ENCODE measurements at places on chromosomes 12 and 14. TPM values are rescaled to one million over a fixed set of nuclear protein-coding genes. Genes with fewer than 3 reads are reported as not detected.

DNA sequence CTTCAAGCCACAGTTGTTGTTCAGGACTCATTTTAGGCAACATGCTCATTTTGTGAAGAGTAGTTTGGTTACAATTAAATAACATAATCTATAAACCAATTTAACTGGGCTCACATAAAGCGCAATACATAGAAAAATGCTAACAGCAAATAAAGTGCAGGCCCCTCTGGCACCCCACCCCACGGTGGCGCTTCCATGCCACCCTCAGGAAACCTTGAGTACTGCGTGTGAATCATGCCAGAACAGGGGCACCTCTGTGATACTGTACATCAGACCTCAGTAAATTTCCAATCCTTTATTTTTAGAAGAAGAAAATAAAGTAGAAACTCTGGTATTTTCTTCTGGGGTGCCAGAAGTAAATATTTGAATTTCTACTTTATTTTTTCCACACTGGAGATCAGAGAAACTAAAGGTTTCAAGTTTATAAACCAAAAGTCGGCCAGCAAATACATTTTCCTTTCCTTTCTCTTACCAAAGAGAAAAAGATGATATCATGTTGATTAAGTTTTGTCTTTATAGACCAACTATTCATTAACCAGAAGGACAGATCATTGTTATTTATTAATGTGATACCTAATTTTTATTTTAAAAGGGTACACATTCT, 316.8 kb downstream of the PAWR start:
- DNase-seq = no peak

DNA sequence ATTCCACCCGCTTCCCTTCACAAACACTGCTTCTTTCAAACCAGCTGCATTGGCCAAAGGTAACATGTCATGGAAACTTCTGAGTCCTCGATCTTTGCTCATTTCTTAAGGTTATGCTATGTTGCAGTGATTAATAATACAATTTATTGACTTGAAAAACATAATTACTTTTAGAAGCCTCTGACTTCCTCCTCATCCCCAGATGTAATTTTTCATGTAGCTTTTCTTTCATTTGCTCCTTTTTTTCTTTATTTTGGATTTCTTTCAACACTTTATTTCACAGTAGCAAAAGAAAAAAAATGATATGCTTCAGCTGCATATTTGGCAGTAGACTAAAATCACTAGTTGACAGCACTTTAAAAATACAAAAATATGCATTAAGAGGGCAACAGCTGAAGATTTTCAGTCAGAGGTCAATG, 116.2 kb downstream of the LRRIQ1 start:
- no peak for DNase-seq

ATL1 gene
- 7.2 TPM for total RNA-seq

DNA sequence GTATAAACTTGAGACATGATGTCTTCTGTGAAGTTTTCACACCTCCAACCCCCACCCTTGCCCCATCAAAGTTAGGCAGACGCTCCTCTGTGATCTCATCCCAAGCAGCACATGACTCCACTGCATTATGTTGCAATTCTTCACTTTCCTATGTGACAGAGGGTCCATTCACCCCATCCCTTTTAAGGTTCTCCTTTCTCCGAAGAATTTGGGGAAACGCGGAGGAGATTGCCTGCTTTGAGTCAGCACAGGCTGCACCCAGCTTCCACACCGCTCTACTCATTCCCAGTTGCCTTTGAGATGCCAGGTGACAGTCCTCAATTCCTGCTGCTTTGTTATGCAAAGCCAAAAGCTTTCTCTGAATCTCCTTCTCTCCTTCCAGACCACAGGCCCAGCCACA, 61.8 kb downstream of the PHLDA1 start:
- no peak for DNase-seq

- DNase-seq = no peak
Observed at GRCh38 chr12:88691811-88692210, 111.5 kb upstream of the KITLG start.

- DNase-seq = no peak
Observed at GRCh38 chr12:109877504-109878246, 2.7 kb downstream of the GLTP start.

- no peak for DNase-seq
Observed at GRCh38 chr14:57699947-57700346, 165.9 kb downstream of the SLC35F4 start.

SMCO3 gene
- 0.46 TPM for total RNA-seq
